Activated CD4-positive, alpha-beta memory T cell treated with anti-CD3 and anti-CD28 coated beads, Interleukin-2, amount 10 ng/mL, durations not matched to agents 7 days and 5 days (primary cell): ENCODE measurements at places on chromosomes 12 and 14. TPM values are rescaled to one million over a fixed set of nuclear protein-coding genes. Genes with fewer than 3 reads are reported as not detected.

DNA sequence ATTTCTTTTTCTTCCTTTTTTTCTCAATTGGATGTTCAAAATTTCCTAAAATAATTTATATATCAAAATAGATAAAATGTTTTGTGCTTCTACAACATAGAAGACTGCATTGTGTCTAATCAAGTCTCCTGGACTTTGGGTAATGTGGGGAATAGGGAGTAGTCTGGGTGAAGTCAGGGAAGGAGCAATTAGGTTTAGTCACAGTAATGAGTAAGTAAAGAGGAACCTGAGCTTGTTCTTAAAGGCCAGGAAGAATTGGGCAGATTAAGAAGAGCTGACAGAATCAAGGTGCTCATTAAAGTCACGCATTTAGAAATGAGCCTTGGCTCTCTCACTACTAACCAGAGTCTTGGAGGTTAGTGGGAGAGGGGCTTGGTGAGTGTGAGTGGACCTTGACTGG, 233.3 kb upstream of the SSTR1 start:
- H3K4me3 ChIP-seq, result no peak overlapping the region
- DNase-seq, result no peak
- H3K27ac ChIP-seq, result no peak overlapping the region
- no peaks in the 10 kb centered on the region for H3K4me1 ChIP-seq
- H3K36me3 ChIP-seq, result no peaks in the 10 kb centered on the region

GRCh38 chr12:77161944-77162343, 96.6 kb upstream of the E2F7 start:
- H3K4me3 ChIP-seq, result no peak overlapping the region
- DNase-seq, result no peak
- no peak overlapping the region for H3K27ac ChIP-seq
- H3K4me1 ChIP-seq, result no peaks in the 10 kb centered on the region
- H3K36me3 ChIP-seq, result no peaks in the 10 kb centered on the region

- H3K4me1 ChIP-seq, result no peaks in the 10 kb centered on the region
- no peak overlapping the region for H3K27ac ChIP-seq
- DNase-seq, result no peak
- no peaks in the 10 kb centered on the region for H3K36me3 ChIP-seq
- no peaks in the 10 kb centered on the region for H3K27me3 ChIP-seq
- no peak overlapping the region for H3K4me3 ChIP-seq
Observed at GRCh38 chr14:96094211-96094610, 55.0 kb downstream of the C14orf132 start.

- no peak overlapping the region for H3K27ac ChIP-seq
- H3K27me3 ChIP-seq, result no peaks in the 10 kb centered on the region
- no peaks in the 10 kb centered on the region for H3K36me3 ChIP-seq
- no peak for DNase-seq
- H3K4me1 ChIP-seq, result no peaks in the 10 kb centered on the region
Observed at GRCh38 chr12:70639535-70639934, 2.3 kb upstream of the PTPRB start.

PLD4 gene
- not detected for total RNA-seq

GRCh38 chr14:88632512-88632911, 69.7 kb downstream of the ZC3H14 start:
- H3K27me3 ChIP-seq, result no peaks in the 10 kb centered on the region
- no peaks in the 10 kb centered on the region for H3K4me1 ChIP-seq
- peaks cover 2% of the 10 kb centered on the region for H3K36me3 ChIP-seq
- no peak overlapping the region for H3K4me3 ChIP-seq
- DNase-seq, result no peak

DNA sequence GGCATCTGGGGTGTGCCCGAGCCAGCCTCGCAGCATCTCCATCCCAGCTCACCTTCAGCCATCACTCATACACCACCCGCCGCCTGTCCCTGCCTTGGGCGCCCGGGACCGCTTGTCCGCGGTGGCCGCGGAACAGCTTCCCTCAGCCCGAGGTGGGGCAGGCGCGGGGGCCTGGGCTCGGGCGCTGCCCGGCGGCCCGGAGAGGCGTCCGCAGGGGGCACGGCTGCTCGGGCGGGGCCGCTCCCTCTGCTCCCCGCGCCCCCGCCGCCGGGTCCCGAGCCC, 430 bp downstream of the SLC41A2 start:
- H3K36me3 ChIP-seq, result no peaks in the 10 kb centered on the region
- H3K4me1 ChIP-seq, result peaks cover 25% of the 10 kb centered on the region
- peak; percentile 34 for DNase-seq
- H3K27ac ChIP-seq, result no peak overlapping the region
- peak overlapping the region; percentile 77 for H3K4me3 ChIP-seq
